Natural killer cell treated with Interleukin-12 subunit alpha and Interleukin-12 subunit beta and Interleukin-15 and Interleukin-18, amount 100 ng/mL, for 72 hours (primary cell): ENCODE measurements at places on chromosomes 3 and 15. TPM values are rescaled to one million over a fixed set of nuclear protein-coding genes. Genes with fewer than 3 reads are reported as not detected.

- no peaks in the 10 kb centered on the region for H3K36me3 ChIP-seq
- no peak overlapping the region for H3K27ac ChIP-seq
- no peaks in the 10 kb centered on the region for H3K4me1 ChIP-seq
- no peak overlapping the region for H3K4me3 ChIP-seq
- no peak for DNase-seq
- peaks cover 15% of the 10 kb centered on the region for H3K27me3 ChIP-seq
Observed at GRCh38 chr15:37981775-37982174, 47.3 kb downstream of the TMCO5A start.

Gene TMEM108
- not detected for total RNA-seq

DNA sequence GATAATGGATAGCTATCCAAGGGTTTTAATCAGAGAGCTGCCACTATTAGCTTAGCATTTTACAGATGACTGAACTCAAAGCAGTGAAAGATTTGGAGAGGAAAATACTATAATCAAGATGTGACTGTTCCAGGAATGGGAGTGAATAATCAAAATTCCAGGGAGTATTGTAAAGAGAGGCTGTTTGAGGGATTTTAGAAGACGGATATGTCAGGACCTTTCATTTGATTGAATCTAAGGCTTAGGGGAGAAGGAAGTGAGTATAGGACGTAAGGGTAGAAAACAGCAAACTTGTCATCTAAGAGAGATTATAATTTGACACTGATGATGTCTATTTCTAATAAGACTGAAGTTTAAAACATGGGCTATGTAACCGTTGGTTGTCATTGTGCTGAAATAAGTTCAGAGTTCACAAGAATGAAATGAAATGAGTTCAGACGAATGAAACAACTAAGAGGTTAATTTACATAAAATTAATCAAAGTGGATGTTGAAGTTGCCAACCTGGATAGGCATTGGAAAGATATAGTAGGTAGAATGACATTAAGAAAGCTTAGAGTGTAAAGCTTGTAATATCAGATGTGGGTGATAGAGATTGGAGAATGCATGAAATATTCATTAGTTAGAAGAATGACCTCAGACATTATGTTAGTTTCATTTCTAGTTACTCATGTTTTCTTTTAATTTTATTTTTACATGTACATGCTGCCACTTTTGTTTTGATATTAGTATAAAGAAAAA is 842.8 kb downstream of the SI start:
- H3K4me3 ChIP-seq: no peak overlapping the region
- no peaks in the 10 kb centered on the region for H3K4me1 ChIP-seq
- no peaks in the 10 kb centered on the region for H3K36me3 ChIP-seq
- H3K27ac ChIP-seq: no peak overlapping the region
- no peak for DNase-seq

- no peak for DNase-seq
- no peak overlapping the region for H3K27ac ChIP-seq
- peaks cover 4% of the 10 kb centered on the region for H3K27me3 ChIP-seq
- H3K4me1 ChIP-seq: no peaks in the 10 kb centered on the region
Observed at GRCh38 chr3:60512506-60512905, 738.7 kb downstream of the FHIT start.

DNA sequence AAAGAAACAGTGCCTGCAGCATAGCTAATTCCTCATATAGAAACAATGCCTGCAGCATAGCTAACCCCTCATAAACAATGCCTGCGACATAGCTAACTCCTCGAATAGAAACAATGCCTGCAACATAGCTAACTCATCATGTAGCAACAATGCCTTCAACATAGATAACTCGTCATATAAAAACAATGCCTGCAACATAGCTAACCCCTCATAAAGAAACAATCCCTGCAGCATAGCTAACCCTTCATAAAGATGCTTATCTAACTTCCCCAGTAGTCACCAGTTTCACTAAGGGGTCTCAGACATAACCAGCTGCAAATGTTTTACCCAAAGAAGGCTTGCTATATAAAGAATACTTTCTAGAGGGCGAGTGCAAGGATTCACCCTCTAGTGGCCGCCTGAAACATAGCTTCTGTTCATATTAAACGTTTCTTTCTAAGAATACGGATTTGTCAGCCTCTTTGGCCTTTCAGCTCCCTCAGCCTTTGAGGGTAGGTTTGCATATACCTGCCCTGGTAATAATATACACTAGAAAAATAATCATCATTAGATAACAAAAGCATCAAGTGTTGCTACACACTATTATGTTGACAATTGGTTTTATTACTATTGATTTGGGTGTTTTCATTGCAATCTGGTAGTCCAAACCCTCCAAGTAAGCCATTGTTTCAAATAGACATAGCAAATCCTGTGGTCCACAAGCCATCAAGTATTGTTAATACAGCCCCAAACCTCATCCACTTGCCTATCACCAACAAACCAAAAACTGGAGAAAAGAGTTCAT is 44.4 kb upstream of the FAN1 start:
- no peaks in the 10 kb centered on the region for H3K27me3 ChIP-seq
- no peak overlapping the region for H3K4me3 ChIP-seq
- no peak overlapping the region for H3K27ac ChIP-seq
- no peak for DNase-seq

DNA sequence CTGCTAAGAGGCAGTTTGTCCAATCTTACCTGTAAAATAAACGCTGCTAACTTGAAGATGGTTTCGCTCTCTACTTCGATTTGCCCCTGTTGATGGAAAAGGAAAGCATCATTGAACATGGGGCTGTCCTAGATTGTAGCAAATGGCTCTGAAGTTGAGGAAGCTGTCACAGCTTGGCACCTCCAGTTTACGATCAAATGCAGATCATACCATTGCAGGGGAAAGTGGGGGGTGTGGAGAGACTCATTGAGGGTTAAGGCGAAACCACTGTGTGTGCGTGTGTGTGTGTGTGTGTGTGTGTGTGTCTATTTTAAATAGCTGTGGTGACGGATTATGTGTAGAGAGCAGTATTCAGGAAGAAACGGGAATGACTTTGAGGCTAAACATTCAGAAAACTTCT is 127.6 kb upstream of the LMOD3 start:
- H3K27me3 ChIP-seq: no peaks in the 10 kb centered on the region
- peaks cover 6% of the 10 kb centered on the region for H3K4me1 ChIP-seq
- no peaks in the 10 kb centered on the region for H3K36me3 ChIP-seq
- no peak overlapping the region for H3K27ac ChIP-seq
- H3K4me3 ChIP-seq: no peak overlapping the region

DNA sequence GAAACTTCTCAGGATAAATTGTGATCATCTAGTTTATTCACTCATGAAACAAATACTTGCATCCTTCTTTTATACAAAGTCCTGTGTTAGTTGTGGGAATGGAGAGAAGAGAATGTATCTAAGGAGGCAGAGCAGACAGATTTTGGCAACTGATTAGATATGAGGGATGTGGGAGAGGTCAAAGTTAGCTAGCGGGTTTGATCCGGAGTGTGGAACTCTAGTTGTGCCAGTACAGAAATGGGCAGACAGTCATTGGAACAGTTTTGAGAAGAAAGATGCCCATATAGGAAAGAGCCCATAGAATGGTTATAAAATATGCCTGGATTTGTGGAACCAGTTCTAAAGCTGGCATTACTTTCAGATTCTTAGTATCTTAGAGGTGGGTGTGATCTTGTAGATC is 141.1 kb downstream of the FNDC3B start:
- no peaks in the 10 kb centered on the region for H3K27me3 ChIP-seq
- peaks cover 67% of the 10 kb centered on the region for H3K4me1 ChIP-seq
- peak overlapping the region; percentile 91 for H3K27ac ChIP-seq
- H3K36me3 ChIP-seq: peaks cover 22% of the 10 kb centered on the region

- no peaks in the 10 kb centered on the region for H3K27me3 ChIP-seq
- no peak for DNase-seq
- peaks cover 44% of the 10 kb centered on the region for H3K36me3 ChIP-seq
- H3K27ac ChIP-seq: no peak overlapping the region
- no peaks in the 10 kb centered on the region for H3K4me1 ChIP-seq
- no peak overlapping the region for H3K4me3 ChIP-seq
Observed at GRCh38 chr15:89614164-89614563, 38.9 kb downstream of the TICRR start.

DNA sequence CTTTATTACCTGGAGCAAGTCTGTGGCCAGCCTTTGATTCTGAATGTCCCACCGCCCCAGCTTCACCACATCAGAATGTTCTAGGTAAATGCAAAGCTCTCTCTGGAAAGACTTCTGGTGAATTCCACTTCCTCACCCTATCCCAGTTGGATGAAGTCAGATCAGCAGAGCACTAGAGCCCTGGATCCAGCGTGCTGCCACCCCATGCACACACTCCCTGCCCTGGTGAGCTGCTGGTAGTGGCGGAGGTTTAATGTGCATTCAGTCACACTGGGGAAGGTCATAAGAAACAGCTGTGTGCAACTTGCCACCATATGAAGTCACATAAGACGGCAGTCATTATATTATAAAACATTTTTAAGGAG is 16.3 kb upstream of the SLC41A3 start:
- H3K4me1 ChIP-seq: no peaks in the 10 kb centered on the region
- H3K36me3 ChIP-seq: peaks cover 6% of the 10 kb centered on the region
- H3K27me3 ChIP-seq: no peaks in the 10 kb centered on the region
- no peak overlapping the region for H3K4me3 ChIP-seq
- H3K27ac ChIP-seq: no peak overlapping the region

- H3K36me3 ChIP-seq: no peaks in the 10 kb centered on the region
- no peak overlapping the region for H3K27ac ChIP-seq
- no peak for DNase-seq
- H3K4me3 ChIP-seq: no peak overlapping the region
Observed at GRCh38 chr3:62249484-62249776, 123.9 kb downstream of the FEZF2 start.

DNA sequence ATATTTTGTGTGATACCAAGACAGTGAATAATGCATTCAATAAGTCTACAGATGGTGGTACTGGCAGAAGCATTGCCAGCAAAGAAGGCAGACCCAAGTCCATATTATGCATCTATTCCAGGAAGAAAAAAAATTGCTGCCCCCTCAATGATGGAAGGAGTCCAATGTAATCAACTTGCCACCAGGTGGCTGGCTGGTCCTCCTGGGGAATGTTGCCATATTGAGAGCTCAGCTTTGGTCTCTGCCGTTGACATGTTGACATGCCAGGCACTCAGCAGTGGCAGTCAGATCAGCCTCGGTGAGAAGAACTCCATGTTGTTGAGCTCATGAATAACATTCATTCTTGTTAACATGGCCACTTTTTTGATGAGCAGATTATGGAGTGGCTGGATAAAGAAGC is 298.5 kb downstream of the IGSF11 start:
- no peaks in the 10 kb centered on the region for H3K36me3 ChIP-seq
- H3K27me3 ChIP-seq: no peaks in the 10 kb centered on the region
- no peak overlapping the region for H3K4me3 ChIP-seq
- H3K4me1 ChIP-seq: no peaks in the 10 kb centered on the region
- no peak overlapping the region for H3K27ac ChIP-seq

DNA sequence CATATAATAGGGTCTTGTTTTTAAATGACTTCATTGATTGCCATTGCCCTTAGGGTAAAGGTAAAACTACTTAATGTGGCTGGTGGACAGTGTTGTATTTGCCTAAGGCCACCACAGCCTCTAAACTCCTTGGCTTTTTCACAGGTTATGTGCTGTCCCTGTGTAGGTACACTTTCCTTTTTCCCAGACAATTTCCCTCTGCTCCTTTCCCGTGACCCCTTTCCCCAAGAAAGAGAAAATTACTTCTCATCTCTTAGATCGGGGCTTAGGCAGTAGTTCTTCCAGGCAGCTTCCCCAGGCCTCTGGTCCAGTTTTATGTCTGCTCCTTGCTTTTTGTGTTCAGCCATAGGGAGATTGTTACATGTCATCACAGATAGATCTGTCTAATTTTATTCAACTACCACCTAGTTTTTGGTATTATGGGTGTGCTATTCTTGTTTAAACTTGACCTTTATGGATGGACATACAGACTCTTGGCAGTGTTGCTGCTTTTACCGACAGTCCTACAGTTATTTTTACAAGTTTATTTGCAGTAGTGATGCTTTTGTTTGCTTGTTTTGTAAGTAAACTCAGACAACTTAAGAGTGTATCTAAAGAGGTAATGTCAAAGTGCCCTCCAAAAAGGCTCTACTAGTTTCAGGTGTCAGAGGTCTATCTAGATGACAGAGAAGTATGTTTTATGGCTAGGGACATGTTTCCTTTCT is 20.5 kb upstream of the SCAANT1 start:
- peaks cover 69% of the 10 kb centered on the region for H3K4me1 ChIP-seq
- H3K4me3 ChIP-seq: peak overlapping the region; percentile 92
- DNase-seq: no peak
- H3K36me3 ChIP-seq: no peaks in the 10 kb centered on the region
- H3K27me3 ChIP-seq: no peaks in the 10 kb centered on the region
- peak overlapping the region; percentile 99 for H3K27ac ChIP-seq

DNA sequence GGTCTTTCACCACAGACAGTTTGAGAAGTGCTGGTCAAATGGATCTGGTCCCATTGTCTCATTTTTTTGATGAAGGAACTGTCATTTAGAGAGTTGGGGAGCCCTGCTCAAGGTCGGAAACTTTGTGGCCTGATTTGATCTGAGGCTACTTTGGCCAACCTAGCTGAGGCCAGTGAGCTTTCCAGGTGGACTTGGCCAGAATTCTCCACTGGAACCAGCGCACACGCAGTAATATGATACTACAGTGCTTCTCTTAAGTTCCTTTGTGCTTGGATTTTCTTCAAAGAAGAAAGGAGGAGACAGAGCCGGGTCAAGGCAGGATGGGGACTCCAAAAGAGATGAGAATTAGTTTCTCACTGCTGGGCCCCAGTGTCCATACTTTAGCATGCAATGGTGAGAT is 50.5 kb downstream of the CCNB2 start:
- no peaks in the 10 kb centered on the region for H3K27me3 ChIP-seq
- H3K4me3 ChIP-seq: no peak overlapping the region
- H3K36me3 ChIP-seq: no peaks in the 10 kb centered on the region
- no peaks in the 10 kb centered on the region for H3K4me1 ChIP-seq
- no peak overlapping the region for H3K27ac ChIP-seq

DNA sequence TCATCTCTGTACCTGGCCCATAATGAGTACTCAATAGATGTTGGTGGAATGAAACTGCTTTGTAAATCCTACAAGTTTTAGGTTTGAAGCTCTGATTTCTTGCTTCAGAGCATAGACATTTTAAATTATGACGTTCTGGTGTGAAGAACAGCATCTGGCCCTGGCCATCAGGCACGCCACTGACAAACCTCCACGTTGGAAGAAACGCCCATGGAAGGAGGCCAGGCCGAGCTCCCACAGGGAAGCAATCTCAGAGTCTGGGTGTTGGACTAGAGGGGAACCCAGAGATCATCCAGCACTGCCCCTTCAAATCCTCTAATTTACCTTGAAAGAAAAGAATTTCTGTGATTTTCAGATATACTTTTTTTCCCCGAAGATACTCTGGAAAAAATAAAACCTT is 328.1 kb upstream of the RGMA start:
- no peak for DNase-seq
- H3K4me1 ChIP-seq: no peaks in the 10 kb centered on the region
- no peaks in the 10 kb centered on the region for H3K36me3 ChIP-seq
- peaks cover 21% of the 10 kb centered on the region for H3K27me3 ChIP-seq

DNA sequence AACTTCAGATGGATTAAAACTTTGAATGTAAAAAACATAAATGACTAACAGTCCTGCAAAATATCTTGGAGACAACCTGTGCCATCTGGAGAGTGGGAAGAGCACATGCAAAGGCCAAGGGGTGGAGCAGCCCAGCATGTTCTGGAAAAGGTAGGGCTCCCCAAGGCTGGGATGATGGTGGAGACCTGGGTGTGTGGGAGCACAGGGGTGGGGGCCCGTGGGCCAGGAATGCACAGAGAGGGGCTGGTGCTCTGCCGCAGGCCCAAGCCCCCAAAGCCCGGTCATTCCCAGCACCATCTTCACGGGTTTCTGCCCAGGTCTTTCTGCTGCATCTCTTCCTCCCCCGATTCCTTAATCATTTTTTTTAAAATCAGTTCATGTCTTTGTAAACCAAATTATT is 9.7 kb upstream of the GATA2 start:
- H3K36me3 ChIP-seq: no peaks in the 10 kb centered on the region
- H3K27ac ChIP-seq: no peak overlapping the region
- peaks cover 44% of the 10 kb centered on the region for H3K27me3 ChIP-seq
- DNase-seq: no peak
